ENCODE measurements at places on chromosomes 12 and 14. TPM values are rescaled to one million over a fixed set of nuclear protein-coding genes. Genes with fewer than 3 reads are reported as not detected.
A peak's percentile ranks its signal among the peaks of the same experiment; 100 is the strongest.

IL26 gene
- not detected for total RNA-seq

DNA sequence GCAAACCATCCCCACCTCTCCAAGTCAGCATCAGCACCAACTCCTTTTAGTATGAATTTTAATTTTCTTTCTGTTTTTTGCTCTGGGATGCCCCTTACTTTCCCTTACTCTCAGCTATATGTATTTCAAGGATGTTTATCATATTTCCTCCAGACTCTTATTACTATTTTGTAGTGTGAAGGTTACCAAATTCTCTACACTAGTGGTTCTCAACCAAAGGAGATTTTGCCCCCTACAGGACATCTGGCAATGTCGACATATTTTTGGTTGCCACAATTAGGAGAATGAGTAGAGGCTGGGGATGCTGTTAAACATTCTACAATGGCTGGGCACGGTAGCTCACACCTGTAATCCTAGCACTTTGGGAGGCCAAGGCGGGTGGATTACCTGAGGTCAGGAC, 29.1 kb upstream of the SOS2 start:
- peak; percentile 65 for DNase-seq

DNA sequence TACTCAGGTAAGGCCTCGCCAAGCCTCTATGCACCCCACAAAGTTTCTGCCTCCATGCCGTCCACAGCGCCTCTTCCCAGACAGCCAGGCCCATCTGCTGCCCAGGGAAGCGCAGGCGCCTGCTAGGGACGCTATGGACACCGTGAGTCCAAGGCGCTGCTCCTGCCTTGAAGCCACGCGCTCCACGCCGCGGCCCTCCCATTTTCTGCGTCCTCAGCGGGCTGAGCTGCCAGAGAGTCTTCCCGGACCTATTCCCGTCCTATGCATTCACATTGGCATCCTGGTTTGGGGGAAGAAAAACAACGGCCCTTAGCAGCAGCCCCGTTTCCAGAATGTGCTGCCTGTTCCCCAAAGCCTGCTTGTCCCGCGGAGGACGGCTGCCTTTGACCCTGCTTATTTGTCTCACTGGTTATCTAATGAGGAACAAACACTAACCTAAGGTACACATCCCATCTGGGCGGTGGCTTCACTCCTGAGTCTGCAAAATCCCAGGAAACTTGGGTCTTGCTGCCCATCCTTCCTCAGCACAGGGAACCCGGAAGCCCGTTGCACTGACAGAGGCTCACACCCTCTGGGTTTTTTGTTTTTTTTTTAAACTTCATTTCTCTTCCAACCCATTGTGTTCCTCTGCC, 38.0 kb downstream of the MMAB start:
- DNase-seq = no peak

DNA sequence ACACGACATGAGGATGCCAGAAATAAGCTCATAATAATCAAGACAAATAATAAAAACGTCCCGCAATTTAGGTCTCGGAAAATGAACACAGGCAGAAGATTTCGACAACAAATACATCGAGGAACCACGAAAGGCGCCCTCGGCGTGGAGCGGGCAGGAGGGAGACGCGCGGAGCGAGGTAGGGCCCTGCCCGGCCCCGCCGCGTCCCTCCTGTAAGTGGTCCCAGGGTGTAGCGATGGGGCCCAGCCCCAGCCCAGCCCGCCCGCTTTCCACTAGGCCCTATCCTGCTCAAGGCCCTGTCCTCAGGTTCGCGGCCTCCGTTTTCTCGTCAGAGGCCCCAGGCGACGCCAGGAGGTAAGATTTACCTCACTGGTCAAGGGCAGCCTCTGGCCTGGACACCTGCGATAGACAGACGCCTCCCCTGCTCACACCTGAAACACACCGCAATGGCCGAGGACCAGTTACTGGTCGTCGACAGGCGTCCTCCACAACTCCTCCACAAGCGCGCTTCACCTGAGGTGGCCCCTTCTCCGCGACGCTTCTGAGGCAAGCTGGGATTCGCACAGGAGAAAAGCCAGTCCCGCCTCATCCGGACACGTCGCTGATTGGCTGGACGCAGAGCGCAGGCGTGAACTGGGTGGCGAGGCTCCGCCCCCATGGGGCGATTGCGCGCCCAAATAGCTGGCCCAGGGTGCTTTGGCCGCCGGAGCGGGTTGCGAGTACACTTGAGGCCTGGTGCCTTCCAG, at the start of gene SYCP3:
SYCP3 (minus strand) TSS at position 543 of the 746 bp plus-strand sequence. CDS start 1,527 bp downstream, outside the sequence.
- no peak for DNase-seq

DNA sequence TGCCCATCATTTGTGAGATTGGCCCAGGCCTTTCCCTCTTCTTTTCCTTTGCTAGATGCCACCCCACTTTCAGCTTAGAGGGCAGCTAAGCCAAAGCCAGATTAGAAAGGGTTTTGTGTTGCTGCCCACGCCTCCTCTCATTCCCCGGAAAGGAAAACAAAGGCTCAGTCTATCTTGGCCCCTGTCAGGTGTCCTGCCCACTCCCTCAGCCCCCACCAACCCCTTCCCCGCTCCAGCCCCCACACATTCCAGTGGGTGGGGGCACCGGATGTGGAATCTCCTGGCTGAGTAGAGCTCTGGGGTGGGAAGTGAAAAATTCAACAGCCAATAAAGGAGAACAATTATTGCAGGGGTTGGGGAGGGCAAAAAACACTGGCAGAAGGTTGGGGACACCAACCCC, 2.2 kb downstream of the BLOC1S1 start:
- DNase-seq = no peak
